IMR-90 (cell line): ENCODE measurements at places on chromosomes 4 and X. TPM values are rescaled to one million over a fixed set of nuclear protein-coding genes. Genes with fewer than 3 reads are reported as not detected.

Gene BTK
- not detected in 2 replicates for total RNA-seq

Gene PDGFRA
- 157 and 168 TPM in 2 replicates for total RNA-seq

Gene FTSJ1
- total RNA-seq: 54.2 and 59.9 TPM in 2 replicates

Gene GCNA
- total RNA-seq: 0.83 and 0.90 TPM in 2 replicates

Gene STARD8
- total RNA-seq: 1.6 and 1.7 TPM in 2 replicates

Gene DAPP1
- total RNA-seq: not detected in 2 replicates

Gene HS6ST2
- not detected in 2 replicates for total RNA-seq

Gene SLC26A1
- total RNA-seq: not detected in 2 replicates

Gene CXCL6
- total RNA-seq: not detected in 2 replicates

Gene DDX60
- 6.6 and 11.4 TPM in 2 replicates for total RNA-seq

DNA sequence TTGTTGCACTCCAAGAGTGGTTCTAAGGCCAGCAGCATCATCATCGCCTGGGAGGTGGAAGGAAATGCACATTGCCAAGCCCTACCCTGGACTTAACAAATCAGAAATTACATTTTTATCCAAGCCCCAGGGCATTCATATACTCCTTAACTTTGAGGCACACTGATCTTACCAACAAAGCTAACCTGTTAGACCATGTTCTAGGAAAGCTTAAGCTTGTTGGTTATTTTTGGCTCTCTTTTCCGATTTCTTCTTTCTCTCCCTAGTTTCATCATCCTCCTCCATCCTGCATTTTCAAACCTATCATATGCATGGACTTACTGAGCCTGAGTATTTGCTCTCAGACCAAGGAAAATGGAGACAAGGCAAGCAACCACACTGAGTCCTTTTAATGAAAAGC, 133.4 kb downstream of the OPHN1 start:
- peak; percentile 1 for DNase-seq

- no peak for DNase-seq
Measured at GRCh38 chrX:72127332-72127731, 4.4 kb downstream of the RTL5 start.

- DNase-seq: no peak
Measured at GRCh38 chrX:112688242-112688641, 8.5 kb upstream of the LHFPL1 start.

- no peak for DNase-seq
Measured at GRCh38 chrX:148784137-148784536, 283.7 kb downstream of the AFF2 start.

- no peak for DNase-seq
Measured at GRCh38 chr4:45004847-45005565, 278.6 kb upstream of the GNPDA2 start.

DNA sequence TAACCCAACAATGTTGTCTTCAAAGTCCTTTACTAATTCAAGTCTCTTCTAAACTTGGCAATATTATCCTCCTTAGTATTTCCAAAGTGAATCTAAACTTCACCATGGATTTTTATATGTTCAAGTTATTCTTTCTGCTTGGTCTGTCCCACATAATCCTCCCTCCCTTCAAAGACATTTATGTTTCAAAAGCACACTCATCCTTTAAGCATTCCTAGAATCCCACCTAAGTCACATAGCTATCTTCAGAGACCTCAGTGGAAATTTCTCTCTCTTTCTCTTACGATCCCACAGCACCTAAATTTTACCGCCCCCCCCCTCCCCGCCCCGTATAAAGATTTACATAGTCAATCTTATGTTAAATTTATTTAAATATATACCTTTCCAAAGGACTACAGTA, 314.9 kb upstream of the GRIA3 start:
- DNase-seq: no peak

DNA sequence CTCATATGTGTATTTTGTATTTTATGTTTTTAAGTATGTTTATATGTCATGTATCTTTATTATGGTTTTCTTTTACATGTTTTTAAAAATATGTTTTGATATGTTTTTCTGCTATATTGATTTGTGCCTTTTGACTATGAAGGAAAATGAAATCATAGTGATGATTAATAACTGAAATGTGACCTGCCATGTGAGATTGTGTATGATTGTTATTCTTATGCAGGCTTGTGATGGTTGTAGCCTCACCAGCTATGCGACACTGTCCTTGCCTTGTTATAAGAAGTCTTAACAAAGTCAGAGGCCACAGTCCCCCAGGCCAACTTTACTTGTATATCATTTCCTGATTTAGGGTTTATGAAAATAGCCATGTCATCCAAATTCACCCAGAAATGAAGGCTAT, 83.2 kb downstream of the TMEM131L start:
- DNase-seq: peak; percentile 11

DNA sequence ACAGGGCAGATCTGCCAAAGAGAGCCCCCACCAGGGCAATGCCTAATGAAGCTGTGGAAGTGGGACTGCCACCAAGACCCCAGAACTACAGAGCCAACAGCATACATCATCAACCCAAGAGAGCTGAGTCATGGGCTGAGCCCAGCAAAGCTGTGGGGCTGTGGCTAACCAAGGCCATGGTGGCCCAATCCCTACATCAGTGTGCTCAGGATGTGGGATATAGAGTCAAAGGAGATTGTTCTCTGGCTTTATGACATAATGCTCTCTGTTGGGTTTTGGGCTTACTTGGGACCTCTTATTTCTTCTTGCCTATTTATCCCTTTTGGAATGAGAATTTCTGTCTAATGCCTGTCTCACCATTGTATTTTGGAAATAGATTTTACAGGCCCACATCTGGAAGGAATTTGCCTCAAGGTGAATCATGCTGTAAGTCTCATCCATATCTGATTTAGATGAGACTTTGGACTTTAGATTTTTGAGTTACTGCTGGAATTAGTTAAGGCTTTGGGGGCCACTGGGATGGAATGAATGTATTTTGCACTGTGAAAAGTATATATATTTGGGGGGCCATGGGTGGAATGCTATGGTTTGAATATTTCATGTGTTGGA, 5.4 kb upstream of the PRDM5 start:
- no peak for DNase-seq

DNA sequence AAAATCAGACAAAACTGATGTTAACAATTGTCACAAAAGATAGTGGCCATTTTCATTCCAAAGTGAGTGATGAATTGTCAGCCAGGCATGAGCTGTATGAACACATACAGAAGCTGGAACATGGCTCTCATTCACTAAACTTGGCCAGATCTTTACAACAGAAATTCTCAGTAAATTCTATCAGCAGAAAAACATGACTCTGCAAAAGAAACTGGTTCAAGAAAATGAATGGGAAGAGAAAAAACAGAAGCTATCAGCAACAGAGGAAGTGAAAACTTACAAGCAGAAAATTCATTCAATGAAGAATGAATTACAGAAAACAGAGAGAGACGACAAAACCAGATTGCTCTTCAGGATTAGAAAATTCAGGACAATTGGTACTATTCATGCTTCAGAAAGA, 249.6 kb downstream of the COL25A1 start:
- no peak for DNase-seq

DNA sequence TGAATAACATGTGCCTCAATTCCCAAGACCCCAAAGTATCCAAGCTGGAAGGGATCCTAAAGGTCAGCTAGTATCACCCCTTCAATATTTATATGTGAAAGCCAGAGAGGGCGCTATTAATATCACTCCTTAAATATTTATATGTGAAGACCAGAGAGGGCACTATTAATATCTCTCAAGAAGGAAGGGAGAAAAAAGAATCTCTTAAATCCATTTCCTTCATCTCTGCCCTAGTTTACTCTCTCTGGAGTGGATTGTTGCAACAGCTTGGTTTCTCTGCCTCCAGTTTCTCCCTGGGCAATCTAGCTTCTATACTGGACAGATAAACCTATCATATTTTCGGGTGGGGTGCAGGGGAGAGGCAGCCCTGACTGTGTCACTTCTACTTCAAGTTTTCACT, 31.6 kb upstream of the MSN start:
- DNase-seq: no peak

- peak; percentile 77 for DNase-seq
Measured at GRCh38 chr4:109072595-109072994, 229.9 kb downstream of the COL25A1 start.

DNA sequence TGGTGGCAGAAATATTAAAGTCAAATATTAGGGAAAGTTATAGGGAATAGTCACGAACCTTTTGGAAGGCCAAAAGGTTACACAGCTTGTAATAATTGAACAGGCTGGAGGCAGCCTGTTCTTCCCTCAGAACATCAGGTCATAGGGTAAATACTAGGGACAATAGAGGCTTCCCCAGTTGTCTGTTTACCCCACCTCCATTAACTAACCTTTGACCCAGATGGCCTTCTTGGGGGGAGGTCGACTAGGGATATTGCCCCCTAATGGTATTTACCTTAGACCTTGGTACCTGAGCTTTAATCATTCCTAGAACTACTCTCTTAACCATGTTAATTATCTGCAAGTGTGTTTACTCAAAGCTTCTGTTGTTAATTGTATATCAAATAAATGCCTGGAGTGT, 26.0 kb downstream of the C4orf17 start:
- no peak for DNase-seq

DNA sequence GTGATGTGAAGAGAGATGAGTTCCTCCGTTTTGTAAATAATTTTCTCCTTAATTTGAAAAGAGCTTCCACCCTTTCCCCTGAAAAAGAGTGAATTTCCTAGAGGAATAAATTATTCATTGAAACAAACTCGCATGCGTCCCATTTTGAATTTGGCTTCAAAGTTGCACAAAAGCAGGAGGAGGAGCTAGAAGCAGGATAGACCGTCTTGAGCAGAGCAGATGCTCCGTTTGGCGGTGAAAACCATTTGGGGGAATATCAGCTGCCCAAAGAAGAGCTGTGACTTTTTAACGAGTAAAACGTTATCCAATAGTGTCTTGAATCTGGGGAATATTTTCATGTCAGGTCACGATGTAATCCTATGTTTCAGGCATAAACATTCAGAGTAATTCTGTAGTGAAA, 42.0 kb downstream of the FAM149A start:
- no peak for DNase-seq

GRCh38 chrX:153537526-153538295, 20.3 kb downstream of the ATP2B3 start:
- no peak for DNase-seq

- no peak for DNase-seq
Measured at GRCh38 chr4:26141051-26141721, 179.6 kb upstream of the RBPJ start.

DNA sequence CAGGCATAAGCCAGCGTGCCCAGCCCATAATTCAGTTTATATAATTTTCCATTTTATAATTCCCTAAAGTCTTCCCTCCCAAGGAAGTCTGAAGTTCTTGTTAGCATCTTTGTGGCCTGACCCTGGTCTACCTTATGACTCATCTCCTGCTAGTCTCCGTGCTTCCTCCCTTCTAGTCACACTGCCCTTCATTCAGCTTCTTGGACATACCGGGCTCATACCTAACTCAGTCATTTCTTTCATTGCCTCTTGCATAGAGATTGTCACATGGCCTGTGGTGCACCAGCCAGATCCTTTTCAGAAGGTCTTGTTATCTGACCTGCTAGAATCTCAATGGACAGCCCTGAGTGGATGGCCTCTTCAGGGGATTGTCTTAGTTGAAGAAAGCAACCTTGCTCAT, 22.8 kb upstream of the MAML3 start:
- peak; percentile 90 for DNase-seq

- DNase-seq: no peak
Measured at GRCh38 chr4:99610605-99611175, 36.1 kb downstream of the MTTP start.

- no peak for DNase-seq
Measured at GRCh38 chr4:128527351-128527750, 239.7 kb upstream of the PGRMC2 start.

DNA sequence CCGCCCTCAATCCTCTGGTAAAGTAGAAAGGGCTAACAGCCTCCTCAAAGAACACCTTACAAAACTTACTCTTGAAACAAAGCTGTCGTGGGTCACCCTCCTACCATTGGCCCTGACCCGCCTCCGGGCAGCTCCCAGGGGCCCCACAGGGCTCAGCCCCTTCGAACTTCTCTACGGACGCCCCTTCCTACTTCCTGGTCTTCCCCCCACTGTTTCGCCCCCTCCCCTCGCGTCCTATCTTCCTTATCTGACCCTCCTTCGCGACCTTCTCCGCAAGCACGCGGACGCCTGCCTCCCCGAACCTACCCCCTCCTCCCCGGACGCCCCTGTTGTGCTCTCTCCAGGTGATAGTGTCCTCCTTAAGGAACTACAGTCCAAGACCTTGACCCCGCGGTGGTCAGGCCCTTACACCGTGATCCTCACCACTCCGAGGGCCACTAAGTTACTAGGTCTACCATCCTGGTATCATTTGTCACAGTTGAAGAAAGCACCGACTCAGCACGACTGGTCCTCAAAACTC, 963.1 kb downstream of the RPA4 start:
- DNase-seq: no peak

- DNase-seq: no peak
Measured at GRCh38 chr4:111960241-111960667, 185.0 kb upstream of the FAM241A start.
